ENCODE measurements at places on chromosomes 2 and 18.

- no peak for DNase-seq
Measured at GRCh38 chr18:73023975-73024374, 156.2 kb upstream of the NETO1 start.

DNA sequence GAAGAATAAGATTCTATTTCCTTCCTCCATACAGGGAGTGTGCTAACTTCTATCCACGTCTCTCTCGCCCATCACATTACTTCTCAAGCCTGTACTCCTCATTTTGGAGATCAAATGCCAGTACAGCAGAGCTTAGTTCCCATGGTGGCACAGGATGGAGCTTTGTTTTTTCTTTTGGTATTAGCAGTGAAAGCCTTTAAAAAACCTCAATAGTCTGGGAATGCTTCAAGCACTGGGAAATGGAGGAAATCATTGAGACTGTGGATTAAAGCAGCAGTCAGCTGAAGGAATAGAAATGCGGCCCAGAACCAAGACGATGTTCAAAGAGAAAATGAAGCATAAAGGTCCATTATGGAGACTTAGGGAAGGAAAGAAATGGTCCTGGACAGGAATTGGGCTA, 102.3 kb downstream of the NRXN1 start:
- no peak for DNase-seq

DNA sequence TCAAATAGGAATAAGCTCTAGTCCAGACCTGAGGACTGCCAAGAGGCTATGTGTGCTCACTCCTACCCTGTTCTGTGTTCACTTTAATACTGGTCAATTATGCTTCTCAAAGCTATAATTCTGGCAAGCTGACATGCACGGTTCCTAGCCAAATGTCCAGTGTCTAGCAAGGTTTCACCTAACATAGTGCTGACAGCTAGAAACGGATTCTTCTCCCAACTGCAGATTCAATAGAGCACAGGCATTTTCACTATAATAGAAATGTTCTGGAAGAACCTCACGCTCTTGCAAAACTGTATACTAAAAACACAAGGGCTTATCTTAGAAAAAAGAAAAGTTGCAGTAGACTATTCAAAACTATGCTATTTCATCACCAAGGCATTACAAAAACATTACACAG, 45.1 kb downstream of the HDAC4 start:
- no peak for DNase-seq

DNA sequence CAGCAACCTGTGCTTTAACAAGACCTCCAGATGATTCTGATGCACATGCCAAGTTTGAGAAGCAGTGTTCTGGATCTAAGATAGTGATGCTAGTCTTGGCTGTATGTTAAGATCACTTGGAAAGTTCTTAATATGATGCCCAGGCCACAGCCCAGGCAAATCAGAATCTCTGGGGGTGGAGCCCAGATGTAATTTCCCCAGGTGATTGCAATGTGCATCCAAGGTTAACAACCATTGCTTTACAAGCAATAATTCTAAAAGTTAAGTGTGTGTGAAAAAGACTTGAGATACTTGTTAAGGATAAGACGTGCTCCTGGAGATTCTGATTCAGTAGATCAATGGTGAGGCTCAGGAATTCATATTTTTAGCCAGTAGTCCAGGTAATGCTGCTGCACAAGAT, 44.3 kb upstream of the MYO1B start:
- no peak for DNase-seq

Measured in left cardiac atrium (tissue), 4 donors.